ENCODE measurements at places on chromosomes 7 and 10.
A peak's percentile ranks its signal among the peaks of the same experiment; 100 is the strongest.

GRCh38 chr10:91229683-91230082 lies 9.2 kb downstream of the PCGF5 start:
- no peak for DNase-seq

DNA sequence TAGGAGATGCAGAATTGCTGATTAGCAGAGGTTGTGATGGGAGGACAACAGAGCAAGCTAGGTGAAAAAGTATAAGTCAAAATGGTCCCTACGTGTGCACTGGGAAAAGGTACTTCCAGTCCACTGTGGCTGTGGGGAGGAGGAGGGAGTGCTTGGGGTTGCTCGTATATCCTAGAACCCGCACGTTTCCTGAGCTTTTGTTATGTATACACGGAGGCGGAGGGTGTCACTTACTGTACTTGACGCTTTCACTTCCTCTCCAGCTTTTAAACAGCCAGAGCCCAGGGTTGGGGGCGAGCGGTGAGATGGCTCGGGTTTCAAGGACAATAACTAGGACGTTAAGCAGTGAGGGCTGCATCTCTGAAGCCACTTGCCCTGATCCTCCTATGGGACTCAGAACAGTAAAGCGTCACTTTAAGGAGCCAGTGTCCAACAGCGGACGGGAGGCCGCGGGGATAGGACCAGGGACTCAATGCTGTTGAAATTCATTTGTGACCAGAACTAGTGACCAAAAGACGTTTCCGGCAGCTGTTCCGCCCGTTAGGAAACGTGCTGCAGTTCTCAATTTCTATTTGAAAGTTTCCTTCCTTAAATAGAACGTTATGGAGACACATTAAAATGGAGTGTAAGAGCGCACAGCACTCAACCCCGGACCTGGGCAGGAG lies 985 bp upstream of the ETV1 start:
- DNase-seq = no peak

- DNase-seq = no peak
Measured at GRCh38 chr10:124389613-124390361, 28.9 kb downstream of the OAT start.

DNA sequence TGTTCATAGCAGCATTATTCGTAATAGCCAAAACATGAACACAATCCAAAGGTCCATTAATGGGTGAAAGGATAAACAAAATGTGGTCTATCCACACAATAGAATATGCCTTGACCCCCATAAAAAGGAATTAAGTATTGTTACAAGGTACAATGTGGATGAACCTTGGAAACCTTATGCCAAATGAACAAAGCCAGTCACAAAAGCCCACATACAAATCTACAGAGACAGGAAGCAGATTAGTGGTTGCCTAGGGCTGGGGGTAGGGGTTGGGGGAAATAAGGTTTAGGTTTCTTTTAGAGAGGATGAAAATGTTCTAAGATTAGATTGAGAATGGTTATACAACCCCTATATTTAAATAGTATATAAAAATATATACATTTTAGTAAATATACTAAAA lies 34.8 kb downstream of the PIP4K2A start:
- no peak for DNase-seq

DNA sequence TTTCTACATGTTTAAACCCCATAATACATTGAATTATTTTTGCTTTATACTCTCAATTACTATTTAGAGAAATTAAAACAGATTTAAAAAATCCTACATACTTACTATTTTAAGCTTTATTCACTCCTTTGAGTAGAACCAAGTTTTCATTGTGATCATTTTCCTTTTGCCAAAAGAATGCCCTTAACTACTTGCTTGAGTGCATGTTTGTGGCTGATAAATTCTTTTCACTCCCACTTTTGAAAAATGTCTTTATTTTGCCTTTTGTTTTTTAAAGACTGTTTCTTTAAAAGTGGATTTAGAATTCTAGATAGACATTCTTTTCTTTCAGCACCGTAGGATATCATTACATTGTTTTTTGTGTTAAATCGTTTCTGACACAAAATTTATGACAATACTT lies 22.3 kb upstream of the AGR3 start:
- DNase-seq = no peak

DNA sequence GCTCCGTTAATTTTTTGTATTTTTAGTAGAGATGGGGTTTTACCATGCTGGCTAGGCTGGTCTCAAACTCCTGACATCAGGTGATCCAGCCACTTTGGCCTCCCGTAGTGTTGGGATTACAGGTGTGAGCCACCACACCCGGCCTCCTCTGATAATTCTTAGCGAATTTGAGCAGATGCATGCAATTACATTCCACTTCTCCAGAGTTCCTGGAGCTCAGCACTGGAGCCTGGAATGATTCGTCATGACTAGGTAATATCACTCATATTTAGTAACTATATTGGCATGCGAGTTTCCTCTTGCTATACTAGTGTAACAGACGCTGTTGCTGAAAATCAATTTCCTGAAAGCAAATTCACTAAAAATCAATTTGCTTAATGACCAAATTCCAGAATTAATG lies 86.8 kb downstream of the MKX start:
- no peak for DNase-seq

DNA sequence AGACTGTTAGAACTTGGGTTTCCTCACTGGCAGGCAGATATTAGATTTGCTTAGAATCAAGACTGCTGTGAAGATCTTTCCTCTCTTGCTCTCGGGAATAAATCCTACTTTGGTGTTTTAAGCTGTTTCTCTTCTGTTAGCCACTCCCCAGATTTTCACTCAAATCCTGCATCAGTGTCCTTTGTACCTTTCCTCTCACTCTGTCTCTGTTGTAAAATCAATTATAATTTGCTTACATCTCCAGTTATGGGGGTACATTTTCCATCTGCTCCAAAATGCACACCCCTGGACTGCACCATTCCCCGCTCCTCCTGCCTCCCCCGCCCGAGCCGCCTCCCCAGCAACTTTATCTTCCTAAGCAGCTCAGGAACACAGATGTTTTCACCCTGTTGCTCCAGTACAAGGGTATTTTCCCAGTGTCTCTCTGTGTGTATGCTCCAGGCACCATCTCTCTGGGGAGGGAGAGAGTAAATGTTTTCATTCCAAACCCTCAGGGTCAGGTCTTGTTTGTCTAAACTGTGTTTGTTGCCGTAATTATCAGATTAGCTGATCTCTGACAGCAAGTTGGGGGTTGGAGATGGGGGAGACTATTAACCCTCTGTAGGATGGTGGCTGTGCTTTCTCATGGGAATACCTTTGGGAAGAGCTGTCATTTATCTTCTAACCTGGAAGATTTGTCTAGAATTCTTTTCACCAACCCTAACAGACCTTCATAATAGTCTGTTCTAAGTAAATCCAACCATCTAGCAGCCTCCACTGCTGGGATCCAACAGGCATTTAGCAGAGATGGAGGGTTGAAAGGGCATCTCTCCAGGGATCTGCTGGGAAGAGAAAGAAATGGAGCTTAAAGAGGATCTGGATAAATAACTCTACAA lies 20.4 kb upstream of the GOT1 start:
- DNase-seq = no peak

DNA sequence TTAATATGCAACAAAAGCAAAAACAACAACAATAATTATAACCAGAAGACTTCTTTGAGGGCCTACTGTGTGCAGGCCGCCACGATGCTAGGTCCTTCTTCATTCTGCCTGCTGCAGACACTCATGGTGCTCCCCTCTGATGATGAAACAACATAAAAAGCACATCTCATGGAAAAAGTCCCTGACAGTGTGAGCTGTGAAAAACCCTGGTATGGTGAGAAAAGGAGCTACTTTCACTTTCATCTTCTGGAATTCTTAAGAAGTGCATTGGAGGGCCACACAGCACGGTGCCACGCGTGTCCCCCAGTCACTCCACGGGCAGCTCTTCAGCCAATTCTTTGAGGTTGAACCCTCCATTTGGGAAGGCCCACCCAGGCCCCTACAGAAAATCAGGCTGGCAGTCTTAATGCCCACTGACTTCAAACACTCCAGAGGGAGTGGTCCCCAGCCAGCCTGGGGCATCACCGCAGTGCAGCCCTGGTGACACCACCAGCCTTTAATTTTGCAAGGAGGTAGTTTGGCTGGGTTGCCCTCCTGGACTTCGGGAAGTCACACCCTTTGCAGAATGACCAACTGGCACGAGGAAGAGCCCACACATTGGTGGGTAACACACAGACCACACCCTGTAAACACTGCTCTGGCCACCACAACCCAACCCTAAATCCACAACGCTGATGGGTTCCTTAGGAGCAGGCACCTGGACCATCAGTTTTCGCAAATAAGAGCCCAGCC lies 7.7 kb downstream of the KCNMA1 start:
- no peak for DNase-seq

DNA sequence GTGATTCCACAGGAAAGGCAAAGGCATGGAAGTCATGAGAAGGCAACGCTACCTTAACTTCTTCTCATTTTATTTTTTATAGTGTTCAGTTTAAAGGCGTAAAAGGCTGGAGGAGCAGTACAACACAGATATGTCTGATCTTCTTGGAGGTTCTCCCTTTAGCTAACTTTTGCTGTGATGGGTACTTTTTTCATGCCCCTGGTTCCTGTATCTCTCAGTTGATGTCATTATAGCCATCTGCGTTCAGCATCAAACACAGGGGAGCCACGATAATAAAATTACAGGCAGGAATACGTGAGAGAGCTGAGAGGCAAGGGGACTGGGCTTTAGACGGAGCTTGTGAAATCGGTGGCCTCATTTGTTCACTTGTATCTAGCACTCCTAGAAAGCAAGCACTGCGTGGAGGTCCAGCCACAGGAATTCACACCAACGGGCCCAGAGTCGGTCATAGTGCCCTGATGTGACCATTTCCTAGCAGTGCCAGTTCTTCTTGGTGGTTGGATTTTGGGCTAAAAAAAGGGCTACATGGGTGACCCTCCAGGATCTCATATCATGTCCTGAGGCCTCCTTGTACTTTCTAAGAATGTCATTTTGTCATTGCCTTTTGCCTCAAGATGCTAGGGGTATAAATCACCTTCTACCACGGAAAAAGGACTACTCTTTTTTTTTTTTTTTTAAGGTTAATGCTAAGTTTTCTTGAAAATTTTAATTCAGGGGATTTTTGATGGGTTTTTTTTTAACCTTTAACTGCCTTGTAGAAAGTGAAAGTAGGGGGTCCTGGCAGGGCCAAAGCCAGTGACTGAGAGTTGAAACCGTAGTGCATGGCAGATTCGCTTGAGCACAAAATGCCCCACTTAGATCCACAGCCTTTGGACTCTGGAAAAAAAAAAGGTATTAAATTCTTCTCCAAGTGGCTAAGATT lies 191.5 kb downstream of the CELF2 start:
- no peak for DNase-seq

DNA sequence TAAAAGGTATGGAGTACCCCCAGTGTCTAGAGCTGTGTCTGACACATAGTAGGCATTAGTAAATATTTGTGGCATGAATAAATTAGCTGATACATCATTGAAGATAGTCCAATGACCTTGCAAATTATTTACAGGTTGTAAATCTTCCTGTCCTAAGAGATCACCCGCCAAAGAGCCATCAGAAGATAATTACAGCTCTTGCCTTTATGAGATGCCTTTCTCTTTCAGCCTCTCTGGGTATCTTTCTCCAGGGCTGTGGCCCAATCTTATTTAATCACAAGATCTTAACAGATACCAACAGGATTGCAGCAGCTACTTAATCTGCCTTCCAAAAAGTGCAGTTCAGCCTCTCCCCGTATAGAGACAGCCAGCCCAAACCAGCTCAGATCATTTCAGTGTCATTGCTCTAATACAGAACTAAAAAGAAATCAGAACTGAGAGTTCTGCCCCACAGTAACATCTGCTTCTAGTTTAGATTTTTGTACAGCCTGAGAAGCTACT lies 41.5 kb downstream of the MYOF start:
- DNase-seq = no peak

DNA sequence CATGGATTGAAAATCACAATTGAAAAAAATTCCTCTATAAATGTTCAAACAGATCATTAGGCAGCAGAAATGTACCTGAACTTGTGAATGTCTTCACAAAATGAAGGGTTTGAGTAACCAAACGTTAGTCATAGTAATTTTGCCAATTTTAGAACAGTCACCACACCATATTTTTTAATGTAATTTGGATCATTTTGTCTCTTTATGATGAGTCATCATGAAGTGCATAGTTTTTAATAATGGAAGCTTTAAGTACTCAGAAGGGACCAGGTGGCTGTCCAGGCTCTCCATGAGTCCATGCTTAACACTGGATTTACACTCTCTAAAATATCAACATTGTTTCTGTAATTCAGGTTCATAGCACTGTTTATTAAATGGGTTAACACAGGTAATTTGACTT lies 219.2 kb downstream of the ETV1 start:
- DNase-seq = no peak

DNA sequence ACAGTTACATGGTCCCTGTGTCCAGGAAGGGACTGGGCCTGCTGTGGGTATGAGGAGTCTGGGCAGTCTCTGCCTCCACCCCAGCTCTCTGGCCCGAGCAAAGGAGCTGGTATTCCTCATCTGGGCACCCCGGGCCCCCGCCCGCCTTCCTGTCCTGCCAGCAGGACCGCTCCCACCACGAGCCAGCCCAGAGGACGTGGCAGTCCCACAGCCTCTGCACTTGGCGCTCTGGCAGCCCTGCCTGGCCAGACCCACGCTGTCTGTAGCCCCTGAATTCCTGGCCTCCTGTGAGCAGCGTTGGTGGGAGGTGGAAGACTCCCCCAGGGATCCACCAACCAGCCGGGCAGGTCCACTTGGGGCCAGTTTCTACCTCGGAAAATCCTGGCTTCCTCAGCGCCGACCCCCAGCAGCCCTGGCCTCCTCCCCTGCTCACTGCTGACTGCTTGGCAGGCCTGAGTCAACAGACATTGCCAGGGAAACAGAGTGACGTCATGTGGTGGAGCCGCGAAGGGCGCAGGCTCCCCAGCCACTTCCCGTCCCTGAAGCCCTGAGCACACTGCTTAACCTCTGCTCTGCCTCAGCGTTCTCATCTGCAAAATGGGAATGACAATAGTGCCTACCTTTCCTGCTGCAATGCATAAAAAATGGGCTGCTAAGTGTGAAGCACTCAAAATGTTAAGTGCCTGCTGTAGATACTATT lies 21.6 kb upstream of the LIMK1 start:
- DNase-seq = peak; percentile 54

DNA sequence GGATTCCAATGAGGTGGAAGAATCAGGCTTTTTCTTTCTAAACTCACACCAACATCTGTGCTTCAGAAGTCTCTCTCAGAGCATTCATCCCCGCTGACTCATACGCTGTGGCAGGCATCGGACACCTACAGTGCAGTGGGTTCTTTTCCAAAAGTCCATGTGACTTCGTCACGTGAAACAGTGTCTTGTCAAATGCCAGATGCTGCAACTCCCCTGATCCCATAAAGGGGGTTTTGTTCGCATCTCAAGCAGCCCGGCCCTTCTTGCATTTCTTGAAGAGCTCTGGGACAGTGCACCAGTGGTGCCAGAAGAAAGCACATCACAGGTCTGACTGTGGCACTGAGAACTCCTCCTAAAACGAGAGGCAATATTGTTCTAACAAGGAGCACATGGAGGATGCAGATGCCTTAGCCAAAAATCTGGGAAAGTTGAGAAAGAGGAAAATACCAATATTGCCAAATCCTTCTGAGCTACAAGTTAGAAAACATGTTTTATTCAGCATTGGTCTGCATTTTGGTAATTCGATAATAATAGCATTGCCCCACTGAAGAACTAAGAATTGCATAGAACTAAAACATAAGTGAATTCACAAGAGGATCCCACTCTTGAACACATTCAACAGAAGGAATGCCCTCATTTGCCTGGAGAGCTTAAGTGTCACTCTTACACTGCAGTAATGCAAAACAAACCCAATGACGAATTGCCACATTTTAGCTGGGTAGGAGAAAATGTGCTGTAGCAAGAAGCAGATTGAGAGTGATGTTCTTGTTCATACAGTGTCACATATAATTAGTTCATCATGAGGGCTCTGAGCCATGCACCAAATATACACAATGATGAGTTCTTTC lies 204.4 kb downstream of the CXCL12 start:
- no peak for DNase-seq
